NCI-H2029 (cell line): ENCODE measurements at places on chromosomes 7 and 10.

DNA sequence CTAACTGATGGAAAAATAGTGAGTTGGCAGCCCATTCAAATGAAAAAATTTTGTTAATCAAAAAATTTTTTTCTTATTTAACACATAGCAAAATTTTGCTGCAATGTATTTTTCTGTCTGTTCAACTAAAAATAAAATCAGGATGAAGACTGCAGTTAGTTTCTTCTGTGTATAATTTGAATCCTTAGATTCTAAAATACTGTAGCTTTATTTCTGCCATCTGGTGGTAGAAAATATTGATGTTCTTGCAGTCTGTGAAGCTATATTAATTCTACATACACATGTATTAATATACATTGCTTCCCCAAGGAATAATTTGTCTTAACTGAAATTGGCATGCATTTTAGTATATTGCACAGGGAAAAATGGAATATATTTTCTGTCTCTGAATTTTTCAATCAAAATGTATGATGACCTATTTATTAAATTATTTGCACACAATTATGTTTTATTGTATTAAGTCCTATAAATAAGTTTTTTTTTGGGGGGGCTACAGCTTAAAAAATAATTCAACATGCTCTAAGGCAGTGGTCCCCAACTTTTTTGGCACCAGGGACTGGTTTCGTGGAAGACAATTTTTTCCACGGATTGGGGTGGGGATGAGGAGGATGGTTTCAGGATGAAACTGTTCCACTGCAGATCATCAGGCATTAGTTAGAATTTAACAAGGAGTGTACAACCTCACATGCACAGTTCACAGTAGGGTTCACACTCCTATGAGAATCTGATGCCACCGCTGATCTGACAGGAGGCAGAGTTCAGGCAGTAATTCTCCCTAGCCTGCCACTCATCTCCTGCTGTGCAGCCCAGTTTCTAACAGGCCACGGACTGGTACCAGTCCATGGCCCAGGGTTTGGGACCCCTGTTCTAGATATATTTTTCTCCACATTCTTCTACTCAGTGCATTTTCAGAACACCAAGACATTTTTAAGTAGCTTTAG is 119.4 kb downstream of the GNAT3 start:
- DNase-seq: peak; percentile 2

DNA sequence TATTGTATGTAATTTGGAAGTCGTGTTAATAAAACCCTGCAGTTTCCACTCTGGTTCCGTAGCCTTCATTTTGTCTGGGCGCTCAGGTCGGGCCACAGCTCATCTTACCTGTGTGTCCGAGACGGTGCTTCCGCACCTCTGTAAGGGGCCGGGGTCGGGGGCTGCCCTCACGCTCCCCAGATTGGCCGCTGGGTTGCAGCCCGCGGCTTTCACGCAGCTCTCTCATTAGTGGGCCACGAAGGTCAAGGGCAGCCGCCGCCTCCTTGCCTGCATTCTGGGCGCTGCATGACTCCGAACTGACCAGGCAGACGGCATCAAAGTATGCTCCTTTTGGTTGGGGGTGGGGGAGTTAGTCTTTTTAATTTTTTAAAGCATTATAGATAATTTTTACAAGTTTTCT is 30.8 kb downstream of the SHH start:
- DNase-seq: no peak

GRCh38 chr10:113604572-113604971 is 51.7 kb downstream of the HABP2 start:
- no peak for DNase-seq

- DNase-seq: no peak
Observed at GRCh38 chr7:121473645-121474300, 77.7 kb upstream of the FAM3C start.

- DNase-seq: peak; percentile 80
Observed at GRCh38 chr10:71512761-71513539, 116.2 kb downstream of the CDH23 start.

- DNase-seq: no peak
Observed at GRCh38 chr10:128704716-128705115, 578.5 kb upstream of the MKI67 start.

DNA sequence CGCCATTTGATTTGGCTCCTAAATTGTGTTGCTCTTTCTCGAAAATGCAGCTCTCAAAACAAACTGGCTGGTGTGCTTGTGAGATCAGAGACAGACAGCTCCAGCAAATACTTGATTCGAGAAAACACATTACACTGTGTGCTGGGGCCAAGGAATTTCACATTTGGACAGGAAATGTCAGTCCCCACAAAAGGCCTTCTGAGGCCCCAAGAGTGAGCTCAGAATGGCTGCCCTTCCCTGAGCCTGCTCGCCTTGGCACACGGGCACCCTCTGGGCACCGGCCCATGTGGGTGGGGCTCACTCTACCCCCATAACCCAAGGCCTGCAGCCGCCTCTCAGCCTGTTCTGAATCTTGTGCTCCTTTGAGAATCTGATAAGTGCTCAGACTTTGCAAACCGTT is 13.9 kb upstream of the HSPA12A start:
- DNase-seq: no peak

- DNase-seq: no peak
Observed at GRCh38 chr7:47366960-47367359, 215.0 kb downstream of the TNS3 start.
